Left renal cortex interstitium (tissue), 4 donors: ENCODE measurements at places on chromosomes 16 and 17. TPM values are rescaled to one million over a fixed set of nuclear protein-coding genes. Genes with fewer than 3 reads are reported as not detected.

Gene CACNA1H
- polyA plus RNA-seq = 28.2 TPM

GRCh38 chr16:21613781-21614180 is 14.4 kb downstream of the METTL9 start:
- no peak for DNase-seq

GRCh38 chr16:27611340-27611739 is 61.4 kb downstream of the KATNIP start:
- no peak for DNase-seq

- no peak for DNase-seq
These were observed 30.0 kb downstream of the EEF2K start for GRCh38 chr16:22235839-22236745.

DNA sequence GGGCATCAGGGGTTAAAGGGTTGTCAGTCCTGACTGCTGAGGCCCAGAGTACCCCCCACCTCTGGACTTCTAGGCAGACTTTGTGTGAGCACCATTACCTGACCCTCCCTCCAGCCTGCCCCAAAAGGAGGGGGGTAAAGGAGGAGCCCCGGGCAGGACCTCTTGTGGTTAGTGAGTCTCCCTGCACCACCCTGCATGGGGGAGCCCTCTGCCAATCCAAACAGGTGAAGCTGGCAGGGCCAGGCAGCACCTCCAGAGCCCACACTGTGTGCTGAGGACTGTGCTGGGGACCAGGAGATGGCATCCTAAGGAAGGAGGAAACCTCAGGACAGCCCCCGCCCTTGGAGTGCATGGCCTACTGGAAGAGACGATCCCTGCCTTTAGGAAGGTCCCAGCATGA is 2.6 kb upstream of the KRT14 start:
- no peak for DNase-seq

- no peak for DNase-seq
These were observed 52.4 kb downstream of the WWP2 start for GRCh38 chr16:69814561-69814960.

DNA sequence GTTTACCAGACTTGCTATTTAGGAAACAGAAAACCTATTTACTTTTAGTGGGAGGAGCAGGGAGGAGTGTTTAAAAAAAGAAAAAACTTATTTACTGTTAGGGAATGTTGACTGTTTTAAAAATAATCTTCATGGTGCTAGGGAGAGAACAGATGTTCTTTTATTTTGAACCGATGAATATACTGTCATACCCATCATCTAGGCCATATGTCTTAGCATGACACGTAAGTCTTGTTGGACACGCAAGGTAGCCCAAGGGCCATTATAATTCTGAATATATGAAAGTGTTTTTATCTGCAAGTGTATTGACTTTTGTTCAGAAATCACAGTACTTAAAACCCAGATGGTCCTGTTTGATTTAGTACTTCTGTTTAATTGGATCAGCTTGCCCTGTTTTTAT is 11.6 kb downstream of the WIPF2 start:
- DNase-seq = no peak

DNA sequence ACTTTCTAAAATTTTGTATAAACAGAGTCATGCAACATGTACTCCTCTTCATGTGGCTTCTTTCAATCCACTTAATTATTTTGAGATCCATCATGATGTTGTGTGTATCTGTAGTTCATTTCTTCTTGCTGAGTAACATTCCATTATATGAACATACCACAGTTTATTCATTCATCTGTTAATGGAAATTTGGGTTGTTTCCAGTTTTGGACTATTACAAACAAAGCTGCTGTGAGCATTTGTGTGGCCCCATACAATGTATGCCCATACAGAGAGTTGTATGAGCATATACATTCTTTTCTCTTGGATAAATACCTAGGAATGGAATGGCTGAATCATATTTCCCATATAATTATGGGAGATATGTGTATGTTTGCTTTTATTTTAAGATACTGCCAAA is 85.6 kb downstream of the CLEC16A start:
- no peak for DNase-seq

DNA sequence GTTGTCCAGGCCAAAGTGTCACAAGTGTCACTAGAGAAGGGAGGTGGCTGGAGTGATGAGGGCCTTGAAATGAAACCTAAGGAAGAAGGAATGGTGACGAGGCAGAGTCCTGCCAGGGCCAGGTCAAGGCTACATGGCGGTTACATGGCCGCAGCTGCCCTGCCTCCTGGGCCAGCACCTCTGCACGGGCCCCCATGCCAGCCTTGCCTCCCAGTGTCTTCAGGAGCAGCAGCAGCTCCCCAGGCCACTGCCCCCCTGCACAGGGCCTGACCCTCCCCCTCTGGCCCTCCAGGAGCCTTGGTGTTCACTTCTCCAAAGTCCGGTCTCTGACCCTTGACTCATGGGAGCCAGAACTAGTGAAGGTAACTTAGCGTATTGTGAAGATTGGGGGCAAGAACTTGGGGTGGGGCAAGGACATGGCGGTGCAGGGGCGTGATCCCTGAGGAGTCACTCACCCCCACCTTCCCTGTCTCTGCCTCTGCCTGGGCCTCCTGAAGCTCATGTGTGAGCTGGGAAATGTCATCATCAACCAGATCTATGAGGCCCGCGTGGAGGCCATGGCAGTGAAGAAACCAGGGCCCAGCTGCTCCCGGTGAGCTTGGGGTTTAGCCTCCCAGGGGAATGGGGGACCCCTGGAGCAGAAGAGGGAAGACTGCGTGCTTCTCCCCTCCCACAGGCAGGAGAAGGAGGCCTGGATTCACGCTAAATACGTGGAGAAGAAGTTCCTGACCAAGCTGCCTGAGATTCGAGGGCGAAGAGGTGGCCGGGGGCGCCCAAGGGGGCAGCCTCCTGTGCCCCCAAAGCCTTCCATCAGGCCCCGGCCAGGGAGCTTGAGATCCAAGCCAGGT is 4.1 kb upstream of the KCTD11 start:
- no peak for DNase-seq

GRCh38 chr17:49910094-49910857 is 58.7 kb upstream of the DLX4 start:
- DNase-seq = no peak

DNA sequence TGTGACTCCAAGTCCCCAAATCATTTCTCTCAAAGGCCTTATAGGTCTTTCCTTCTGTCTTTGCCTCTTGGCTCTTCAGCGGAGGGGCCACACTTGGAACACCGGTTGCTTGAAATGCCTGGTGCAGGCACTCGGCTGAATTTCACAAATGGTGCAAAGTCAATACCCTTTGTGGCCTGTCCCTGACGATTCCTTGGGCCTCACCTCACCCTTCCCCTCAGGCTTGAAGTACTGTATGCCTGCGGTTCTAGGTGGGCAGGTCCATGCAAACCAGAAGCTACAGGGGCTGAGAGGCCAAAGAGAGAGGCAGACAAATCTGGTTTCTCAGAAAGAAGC is 4.1 kb upstream of the B9D1 start:
- DNase-seq = no peak

- no peak for DNase-seq
These were observed 53.1 kb upstream of the CHMP6 start for GRCh38 chr17:80938556-80938955.

DNA sequence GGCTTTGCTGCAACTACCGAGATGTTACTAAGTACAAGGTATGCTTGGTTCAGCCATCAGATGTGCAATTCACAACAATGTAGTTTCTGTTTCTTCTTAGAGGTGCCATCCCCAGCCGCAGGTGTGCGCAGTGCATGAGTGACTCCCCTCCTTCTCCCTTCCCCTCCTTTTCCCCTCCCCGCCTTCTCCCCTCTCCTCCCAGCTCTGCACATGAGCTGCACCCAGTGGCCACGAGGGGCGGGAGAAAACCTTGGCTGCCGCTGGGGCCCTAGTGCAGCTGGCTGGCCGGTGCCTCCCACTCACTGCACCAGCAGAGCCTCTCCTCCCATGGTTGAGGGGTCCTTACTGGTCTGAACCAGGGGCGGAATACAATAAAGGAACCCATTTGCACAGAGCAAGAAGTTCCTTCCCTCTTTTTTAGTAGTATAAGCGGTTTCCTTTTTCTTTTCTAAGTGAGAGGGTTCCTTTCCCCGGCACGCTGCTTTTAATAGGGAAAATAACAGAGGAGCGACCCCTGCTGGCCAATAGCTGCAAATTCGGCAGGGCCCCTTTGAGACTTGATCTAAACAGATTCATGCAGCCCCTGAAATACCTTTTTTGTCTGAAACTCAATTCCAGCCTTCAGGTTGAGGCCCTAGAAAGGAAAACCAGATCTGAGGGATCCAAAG is 7.8 kb upstream of the CCL15 start:
- DNase-seq = no peak
